ENCODE measurements at places on chromosomes 13 and 19. TPM values are rescaled to one million over a fixed set of nuclear protein-coding genes. Genes with fewer than 3 reads are reported as not detected.
A peak's percentile ranks its signal among the peaks of the same experiment; 100 is the strongest.

DNA sequence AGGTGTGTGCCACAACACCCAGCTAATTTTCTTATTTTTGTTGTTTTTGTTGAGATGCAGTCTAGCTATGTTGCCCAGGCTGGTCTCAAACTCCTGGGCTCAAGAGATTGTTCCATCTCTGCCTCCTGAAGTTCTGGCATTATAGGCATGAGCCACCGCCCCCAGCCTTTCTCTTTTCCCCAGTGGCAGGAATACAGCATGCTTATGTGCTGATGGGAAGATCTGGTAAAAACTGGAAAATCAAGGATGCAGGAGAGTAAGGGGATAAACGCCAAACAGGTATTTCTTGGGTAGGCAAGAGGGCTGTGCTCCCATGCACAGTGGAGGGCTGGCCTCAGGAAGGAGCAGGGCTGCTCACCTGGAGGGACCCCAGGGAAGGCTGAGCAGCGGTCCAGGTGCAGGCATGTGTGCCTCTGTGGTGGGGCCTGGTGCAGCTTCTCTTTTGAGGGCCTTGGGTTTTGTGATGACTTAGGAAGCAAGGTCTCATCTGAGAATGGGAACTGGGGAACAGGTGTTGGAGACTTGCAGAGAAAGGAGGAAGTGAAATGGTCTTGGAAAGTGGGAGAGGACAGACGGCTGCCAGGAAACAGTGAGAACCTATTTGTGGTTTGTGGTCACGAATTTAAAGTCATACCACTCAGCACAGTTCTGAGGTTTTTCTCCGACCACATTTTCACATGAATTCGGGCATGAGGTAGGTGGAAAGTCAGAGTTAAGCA is 106.5 kb downstream of the TEX26 start:
- peak; percentile 82 for DNase-seq

- no peak for DNase-seq
These were observed 11.6 kb upstream of the TOMM40 start for GRCh38 chr19:44879309-44880065.

DNA sequence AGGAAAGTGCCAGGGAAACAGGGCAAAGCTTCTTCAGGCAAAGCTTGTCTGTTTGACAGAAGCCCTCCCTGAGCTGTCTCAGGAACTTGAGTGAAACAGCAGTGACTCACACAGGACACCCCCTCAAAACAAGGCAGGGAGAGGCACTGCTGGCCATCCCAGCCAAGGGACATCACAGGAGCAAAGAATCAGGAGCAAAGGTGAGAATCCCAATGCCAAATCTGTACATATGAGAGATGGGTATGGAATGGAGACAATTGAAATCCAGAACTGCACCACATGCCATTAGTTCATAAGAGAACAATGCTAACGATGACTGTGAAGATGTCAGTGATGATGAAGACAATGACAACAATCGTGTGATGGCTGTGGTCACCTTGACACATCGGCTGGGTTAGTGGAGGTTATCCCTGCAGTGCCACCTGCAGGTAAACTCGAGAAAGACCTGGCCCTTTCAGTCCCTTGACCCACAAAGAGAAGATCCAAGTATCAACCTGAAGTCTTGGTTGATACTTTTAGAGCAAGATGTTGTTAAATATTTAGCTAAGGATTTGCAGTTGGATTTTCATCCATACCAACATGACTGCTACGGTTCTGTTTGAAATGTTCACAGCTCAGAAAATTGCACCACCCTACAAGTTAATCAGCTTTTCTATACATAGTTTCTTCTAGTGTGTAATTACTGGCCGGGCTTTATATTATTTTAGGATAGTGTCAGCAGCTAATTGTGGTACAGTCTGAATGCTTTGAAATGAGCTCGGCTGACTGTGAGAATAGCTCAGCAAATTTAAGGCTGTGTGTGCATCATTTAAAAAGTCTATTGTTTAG is 42.0 kb upstream of the IPO5 start:
- DNase-seq = peak; percentile 46

Gene ZNF433
- 5.7 TPM for total RNA-seq

Gene IFI30
- 13.0 TPM for total RNA-seq

GRCh38 chr13:107928762-107929161 is 286.6 kb downstream of the LIG4 start:
- DNase-seq = no peak

Gene PLVAP
- total RNA-seq = not detected

- DNase-seq = no peak
These were observed 9.3 kb upstream of the RUBCNL start for GRCh38 chr13:46396341-46396740.

Gene CLEC17A
- total RNA-seq = not detected

Gene APOC4
- total RNA-seq = not detected

GRCh38 chr19:54271106-54271505 is 9.8 kb downstream of the LILRB2 start:
- DNase-seq = no peak

Gene ZNF534
- total RNA-seq = not detected

Gene ZNF331
- total RNA-seq = 12.6 TPM

DNA sequence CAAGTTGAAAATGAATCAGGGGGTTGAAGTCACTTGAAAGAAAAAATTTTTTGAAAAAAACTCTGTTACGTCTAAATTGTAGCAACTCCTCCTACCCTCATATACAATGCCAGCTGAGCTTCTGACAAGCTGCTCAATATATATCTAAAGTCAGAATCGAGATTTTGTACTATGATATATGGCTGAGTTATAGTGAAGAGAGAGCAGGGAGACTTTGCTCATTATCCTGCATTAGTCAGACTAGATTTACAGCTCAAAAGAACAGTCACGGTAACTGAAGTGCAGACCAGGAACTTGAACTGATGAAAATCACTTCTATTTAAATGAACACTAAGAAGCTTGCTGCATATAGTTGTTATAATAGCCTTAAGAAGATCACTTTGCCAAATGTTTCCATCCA is 153.1 kb downstream of the LACC1 start:
- DNase-seq = no peak

DNA sequence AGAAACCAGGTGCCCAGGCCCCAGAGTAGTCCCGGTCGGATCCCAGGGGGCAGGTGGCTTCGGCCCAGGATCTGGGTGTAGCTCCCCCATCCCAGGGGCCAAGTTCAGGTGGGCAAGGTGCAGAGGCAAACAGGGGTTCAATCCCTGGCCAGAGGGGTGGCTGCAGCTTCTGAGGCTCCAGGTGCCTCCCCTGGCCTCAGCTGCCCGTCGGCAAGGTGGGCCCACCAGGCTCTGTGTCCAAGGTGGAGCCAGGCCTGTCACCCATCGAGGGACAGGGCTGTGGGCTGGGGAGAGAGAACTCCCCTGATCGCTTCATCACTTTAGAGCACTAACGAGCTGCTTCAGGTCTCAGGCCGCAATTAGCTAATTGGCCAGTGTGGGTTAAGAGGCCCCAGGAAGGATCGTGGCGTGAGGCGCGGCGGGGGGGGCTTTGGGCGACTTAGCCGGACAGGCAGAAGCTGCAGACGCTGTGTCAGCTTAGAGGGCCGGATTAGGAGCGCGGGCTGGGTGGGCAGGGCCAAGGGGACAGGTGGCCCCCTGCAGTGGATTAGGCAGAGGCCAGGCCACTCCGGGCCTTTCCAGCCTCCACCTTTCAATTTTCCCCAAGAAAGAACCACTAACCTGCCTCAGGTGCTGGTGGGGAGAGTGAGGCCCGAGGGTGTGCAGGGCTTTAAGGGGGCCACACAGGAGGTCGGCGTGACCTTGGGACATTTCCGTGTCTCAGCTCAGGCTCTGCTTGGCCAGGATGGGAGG is 2.8 kb upstream of the RAX2 start:
- no peak for DNase-seq

DNA sequence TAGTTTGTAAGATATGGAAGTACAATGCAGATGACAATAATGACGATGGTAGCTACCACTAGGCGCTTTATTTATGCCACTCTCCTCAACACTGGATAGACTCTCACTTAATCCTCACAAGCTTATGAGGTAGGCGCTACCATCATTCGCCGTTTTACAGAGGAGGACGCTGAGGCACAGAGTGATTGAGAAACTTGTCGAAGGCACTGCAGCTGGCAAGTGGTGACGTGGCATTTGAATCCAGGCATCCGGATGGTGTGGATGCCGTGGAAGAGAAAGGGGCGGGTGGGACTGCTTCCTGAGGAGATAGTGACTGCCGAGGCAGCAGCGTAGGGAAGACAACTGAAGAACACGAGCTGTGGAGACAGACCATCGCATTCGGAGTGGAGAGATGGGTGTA is 1.3 kb upstream of the RPS9 start:
- no peak for DNase-seq

GRCh38 chr13:94218951-94219350 is 260.5 kb downstream of the DCT start:
- DNase-seq = no peak
